ENCODE measurements at places on chromosomes 6 and 20.

GRCh38 chr6:95670011-95670463, 92.7 kb downstream of the MANEA start:
- no peak for DNase-seq

DNA sequence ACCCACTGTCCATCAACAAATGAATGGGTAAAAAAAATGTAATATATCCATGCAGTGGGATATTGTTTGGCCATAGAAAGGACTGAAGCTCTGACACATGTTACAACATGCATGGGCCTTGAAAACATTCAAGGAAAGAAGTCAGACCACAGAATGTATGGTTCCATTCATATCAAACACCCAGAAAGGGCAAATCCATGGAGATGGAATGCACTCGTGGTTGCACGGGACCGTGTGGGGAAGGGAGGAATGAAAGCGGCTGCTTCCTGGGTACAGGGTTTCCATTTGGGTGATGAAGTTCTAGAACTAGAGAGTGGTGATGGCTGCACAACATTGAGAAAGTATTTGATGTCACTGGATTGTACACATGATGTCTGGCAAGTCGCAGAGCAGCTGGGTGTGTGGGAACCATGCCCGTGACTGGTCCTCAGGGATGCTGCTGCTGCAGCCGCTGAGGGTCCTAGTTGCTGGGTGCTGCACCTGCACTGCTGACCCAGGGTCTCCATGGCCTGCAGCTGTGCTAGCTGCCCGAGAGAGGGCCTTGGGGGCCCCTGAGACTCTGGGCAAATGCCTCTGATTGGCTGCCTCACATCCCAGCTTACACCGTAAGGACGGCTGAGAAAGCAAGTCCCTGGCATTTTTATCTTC, 220.3 kb downstream of the NRN1 start:
- DNase-seq = no peak

- no peak for DNase-seq
Observed at GRCh38 chr6:79208816-79209215, 25.7 kb downstream of the HMGN3 start.

GRCh38 chr6:31778999-31779885, 2.1 kb upstream of the VWA7 start:
- no peak for DNase-seq

GRCh38 chr20:50471231-50471630, 39.0 kb upstream of the PTPN1 start:
- no peak for DNase-seq

GRCh38 chr20:3924304-3925112, 35.3 kb downstream of the PANK2 start:
- DNase-seq = no peak

DNA sequence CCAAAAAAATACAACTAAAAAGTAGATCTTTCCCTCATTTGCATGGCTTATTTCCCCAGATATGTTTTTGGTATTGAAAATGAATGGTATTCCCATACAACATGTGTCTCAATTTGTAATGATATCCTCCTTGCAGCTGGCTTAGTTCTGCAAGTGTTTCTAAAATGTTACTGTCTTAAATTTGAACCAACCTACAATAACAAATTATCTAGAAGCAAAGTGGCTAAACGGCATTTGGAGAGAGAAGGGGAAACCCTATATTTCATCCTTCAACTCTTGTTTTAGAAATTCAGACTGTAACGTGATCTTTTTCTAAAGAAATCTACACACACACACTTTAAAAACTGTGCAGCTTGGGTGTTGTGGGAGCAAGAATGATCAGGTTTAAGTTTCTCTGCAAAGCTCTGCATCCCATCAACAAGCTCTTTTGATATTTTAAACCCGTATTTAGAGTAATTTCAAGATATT, 153.0 kb downstream of the SOBP start:
- DNase-seq = no peak

- no peak for DNase-seq
Observed at GRCh38 chr6:154622618-154623336, 110.4 kb upstream of the SCAF8 start.

GRCh38 chr6:13795041-13795750, 19.2 kb downstream of the MCUR1 start:
- peak; percentile 88 for DNase-seq

GRCh38 chr20:6744180-6744579, 23.3 kb upstream of the BMP2 start:
- no peak for DNase-seq

DNA sequence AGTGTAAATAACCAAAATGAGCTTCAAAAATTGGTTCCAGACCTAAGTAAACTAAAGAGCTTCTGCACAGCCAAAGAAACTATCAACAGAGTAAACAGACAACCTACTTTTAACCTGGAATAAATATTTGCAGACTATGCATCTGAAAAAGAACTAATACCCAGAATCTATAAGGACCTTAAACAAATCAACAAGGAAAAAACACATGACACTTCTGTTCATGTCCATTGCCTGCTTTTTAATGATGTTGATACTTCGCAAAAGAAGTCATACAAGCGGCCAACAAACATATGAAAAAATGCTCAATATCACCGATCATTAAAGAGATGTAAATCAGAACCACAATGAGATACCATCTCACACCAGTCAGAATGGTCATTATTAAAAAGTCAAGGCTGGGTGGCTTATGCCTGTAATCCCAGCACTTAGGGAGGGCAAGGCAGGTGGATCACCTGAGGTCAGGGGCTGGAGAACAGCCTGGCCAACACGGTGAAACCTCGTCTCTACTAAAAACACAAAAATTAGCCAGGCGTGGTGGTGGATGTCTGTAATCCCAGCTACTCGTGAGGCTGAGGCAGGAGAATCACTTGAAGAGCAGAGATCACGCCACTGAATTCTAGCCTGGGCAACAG, 42.5 kb upstream of the DST start:
- no peak for DNase-seq

DNA sequence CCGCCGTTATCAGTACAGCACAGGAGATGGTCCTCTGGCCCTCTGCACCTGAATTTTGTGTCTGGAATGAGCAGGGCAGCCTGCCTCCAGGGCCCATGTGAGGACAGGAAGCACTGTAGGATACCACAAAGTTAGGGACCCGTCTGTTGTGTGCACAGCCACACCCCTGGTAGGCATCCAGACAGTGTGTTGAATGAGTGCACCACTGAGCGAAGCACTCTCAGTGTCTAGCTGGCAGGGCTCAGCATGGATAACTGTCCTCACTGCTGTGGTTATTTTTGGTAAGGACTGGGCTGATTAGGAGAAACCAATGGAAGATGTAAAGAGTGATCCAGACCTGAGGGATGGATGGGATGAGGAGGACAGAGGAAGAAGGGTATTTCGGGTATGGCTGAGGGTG, 178.7 kb downstream of the CLIC5 start:
- no peak for DNase-seq

DNA sequence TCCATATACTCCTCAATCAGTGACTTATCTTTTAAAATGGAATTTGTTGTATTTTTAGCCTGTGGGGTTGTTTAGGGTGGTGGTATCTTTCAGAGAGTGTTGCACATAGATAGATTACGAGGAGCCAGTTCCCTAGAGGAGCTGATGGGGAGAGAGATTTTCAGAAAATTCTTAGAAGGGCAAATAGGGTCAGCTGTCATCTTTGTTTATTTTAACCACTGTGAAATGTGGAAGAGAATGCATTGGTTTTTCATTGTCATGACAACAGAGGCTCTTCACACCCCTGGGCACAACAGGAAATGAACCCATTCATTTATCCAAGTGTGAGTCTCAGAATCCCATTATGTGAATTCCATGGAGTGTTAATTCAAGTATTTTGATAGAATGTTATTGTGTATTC, 188.4 kb downstream of the JARID2 start:
- DNase-seq = no peak

DNA sequence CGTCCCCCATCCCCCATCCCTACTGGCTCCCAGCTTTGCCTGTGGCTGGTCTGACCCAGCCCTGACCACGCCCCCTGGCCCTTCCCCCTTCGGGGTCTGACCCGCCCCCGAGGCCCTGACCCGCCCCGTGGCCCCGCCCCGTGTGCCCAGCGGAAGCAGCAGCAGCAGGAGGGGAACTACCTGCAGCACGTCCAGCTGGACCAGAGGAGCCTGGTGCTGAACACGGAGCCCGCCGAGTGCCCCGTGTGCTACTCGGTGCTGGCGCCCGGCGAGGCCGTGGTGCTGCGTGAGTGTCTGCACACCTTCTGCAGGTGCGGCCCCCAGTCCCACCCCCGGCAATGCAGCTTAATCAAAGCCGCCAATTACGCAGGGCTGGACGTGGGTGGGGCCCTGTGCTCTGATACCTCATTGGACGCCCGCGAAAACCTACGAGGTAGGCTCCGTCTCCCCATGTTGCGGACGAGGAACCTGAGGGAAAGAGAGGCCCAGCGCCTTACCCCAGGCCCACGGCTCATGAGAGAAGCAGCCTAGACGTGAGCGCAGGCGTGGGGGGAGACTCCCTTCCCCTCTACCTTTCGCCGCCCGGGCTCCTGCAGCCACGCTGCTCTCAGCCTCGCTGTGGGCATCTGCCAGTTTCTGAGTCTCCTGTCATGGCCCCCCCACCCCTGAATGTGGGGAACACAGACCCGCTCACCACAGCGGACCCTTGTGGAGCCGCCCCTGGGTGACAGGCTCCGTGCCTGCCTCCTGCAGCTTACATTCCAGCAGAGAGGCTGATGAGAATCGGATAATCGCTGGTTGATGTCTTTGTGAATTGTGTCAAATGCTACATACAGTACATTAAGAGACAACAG, 12.8 kb downstream of the RBCK1 start:
- DNase-seq = peak; percentile 92

DNA sequence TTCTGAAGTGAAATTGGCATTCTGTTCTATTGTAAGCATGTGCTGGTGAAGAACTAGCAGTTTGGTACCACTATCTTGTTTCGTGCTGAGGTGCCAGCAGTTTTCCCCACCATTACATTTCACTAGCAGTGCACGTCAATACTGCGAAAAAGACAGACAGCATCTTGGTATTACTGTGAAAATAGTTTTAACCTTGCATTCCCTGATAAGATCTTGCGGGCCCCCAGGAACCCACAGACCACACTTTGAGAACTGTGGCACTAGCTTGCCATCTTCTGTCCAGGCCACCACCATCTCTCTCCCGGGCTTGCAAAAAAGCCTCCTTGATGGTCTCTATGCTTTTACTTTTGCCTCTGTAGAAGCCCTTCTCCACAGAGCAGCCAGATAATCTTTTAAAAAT, 185.7 kb downstream of the BACH2 start:
- no peak for DNase-seq

- peak; percentile 21 for DNase-seq
Observed at GRCh38 chr20:5085380-5085779, 34.4 kb downstream of the PCNA start.

DNA sequence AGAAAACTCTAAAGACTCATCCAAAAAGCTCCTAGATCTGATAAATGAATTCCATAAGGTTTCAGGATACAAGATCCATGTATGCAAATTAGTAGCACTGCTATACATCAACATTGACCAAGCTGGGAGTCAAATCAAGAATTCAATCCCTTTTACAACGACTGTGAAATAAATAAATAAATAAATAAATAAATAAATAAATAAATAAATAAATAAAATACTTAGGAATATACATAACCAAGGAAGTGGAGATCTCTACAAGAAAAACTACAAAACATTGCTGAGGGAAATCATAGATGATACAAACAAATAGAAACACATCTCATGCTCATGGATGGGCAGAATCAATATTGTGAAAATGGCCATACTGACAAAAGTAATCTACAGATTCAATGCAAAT, 132.0 kb upstream of the NRSN1 start:
- DNase-seq = no peak

- no peak for DNase-seq
Observed at GRCh38 chr6:17035257-17036064, 66.4 kb upstream of the STMND1 start.

DNA sequence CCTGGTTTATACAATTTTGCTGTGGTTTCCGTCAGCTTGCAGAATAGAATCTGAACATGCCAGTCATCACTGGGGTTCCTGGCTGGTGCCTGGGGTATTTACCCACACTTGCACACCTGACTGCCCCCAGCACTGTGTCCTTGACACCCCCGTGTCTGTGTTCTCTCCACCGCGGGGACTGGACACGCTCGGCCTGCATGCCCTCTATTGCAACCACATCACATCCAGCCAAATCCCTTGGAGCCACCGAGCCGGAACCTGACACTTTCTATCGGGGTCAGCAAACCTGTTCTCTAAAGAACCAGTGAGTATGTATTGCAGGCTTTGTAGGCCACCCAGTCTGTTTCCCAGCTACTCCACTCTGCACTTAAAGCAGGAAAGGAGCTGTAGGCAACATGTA, 527.5 kb downstream of the PRKN start:
- no peak for DNase-seq

DNA sequence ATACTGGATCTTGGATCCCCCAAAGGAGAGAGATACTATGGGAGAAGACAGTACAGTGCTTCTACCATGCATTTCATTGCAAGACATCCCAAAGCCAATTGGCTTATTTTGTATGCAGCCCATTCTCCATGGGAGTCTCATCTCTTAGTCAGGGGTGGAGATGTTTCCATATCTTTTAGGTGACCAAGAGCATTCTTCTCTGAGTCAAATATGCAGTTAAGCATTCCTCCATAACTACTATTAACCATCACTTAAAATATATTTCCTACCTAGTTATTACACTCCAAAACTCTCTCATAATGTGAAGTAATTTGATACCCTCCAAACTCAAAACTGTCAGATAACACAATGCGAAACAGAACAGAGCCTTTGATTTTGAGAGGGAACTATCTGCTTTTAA, 542.6 kb downstream of the HDGFL1 start:
- no peak for DNase-seq

- DNase-seq = no peak
Observed at GRCh38 chr6:47288267-47289090, 21.2 kb downstream of the TNFRSF21 start.

DNA sequence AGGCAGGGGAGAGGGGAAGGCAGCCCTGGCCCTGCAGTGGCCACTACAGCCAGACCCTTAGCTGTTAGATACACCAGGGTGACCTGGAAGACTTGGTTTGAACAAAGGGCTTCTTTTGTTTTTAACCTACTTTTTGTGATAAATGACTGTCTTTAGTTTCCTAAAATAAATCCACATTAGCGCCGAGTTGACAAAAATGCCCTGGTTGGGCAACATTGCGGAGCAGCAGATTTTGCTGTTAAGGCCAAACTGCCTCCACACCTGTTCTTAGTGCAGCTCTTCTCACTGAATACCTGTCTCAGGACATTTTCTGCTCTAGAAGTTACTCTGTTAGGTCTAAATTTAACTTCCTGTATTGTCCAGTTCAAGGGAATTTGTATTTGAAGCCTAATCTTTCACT, 42.7 kb downstream of the FAM50B start:
- DNase-seq = no peak

Data from transverse colon (tissue), 4 donors.